HS-27A (cell line): ENCODE measurements at places on chromosomes 7 and 10.

- no peak for DNase-seq
These were observed 248.6 kb downstream of the SH2D4B start for GRCh38 chr10:80786322-80786721.

DNA sequence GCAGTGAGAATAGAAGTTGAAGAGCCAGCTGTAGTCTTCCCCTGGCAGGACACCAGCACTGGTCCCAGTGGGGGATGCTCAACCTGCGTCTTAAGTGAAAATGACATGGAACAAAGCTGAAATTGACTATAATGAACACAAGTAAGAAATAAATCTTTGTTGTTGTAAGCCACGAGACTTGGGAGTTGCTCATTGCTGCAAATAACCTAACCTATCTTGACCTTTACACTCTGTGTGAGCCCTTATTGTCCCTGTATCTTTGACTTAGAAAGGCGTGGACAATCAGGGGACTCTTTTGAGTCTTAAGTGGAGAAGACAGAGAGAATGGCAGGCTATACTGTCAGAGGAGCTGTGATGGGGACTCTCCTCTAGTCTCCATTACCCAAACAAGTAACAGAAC is 16.9 kb downstream of the ZC3HAV1L start:
- no peak for DNase-seq

- no peak for DNase-seq
These were observed 394.1 kb upstream of the PHF14 start for GRCh38 chr7:10579561-10579960.

- no peak for DNase-seq
These were observed 92.0 kb upstream of the GPR26 start for GRCh38 chr10:123574109-123574698.

GRCh38 chr7:87375662-87376435 is 30.4 kb downstream of the CROT start:
- DNase-seq: no peak

GRCh38 chr7:1691601-1692514 is 21.8 kb downstream of the ELFN1 start:
- no peak for DNase-seq

- no peak for DNase-seq
These were observed 166.9 kb downstream of the PAXIP1 start for GRCh38 chr7:154836021-154836448.

GRCh38 chr7:17183630-17184328 is 114.7 kb upstream of the AHR start:
- DNase-seq: no peak

GRCh38 chr10:1954300-1954699 is 217.0 kb upstream of the ADARB2 start:
- no peak for DNase-seq

GRCh38 chr7:96778263-96778662 is 68.6 kb upstream of the SEM1 start:
- DNase-seq: no peak

GRCh38 chr10:26773633-26774032 is 76.1 kb downstream of the PDSS1 start:
- no peak for DNase-seq

- no peak for DNase-seq
These were observed 141.1 kb downstream of the GRM3 start for GRCh38 chr7:86784765-86785164.

- peak; percentile 54 for DNase-seq
These were observed 217.8 kb upstream of the SEMA3A start for GRCh38 chr7:84412161-84412969.

GRCh38 chr7:30150711-30151110 is 15.9 kb downstream of the MTURN start:
- no peak for DNase-seq

- no peak for DNase-seq
These were observed 41.4 kb upstream of the PITRM1 start for GRCh38 chr10:3213758-3214515.

DNA sequence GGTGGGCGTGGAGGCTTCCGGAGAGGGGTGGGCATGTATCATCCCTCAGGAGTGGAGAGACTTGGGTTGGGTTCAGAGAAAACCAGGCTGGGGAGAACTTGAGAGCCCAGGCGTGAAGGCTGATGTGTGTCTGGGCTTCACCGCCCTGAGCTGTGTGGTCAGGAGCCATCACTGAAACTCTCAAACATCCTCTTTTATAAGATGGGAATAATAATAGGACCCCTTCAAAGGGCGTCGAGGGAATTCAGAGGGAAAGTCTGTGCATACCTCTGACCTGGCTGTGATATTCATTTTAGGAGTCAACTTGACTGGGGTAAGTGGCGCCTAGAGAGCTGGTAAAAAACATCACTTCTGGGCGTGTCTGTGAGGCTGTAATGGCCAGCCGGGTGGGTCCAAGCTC is 21.1 kb upstream of the PSMG3 start:
- no peak for DNase-seq

DNA sequence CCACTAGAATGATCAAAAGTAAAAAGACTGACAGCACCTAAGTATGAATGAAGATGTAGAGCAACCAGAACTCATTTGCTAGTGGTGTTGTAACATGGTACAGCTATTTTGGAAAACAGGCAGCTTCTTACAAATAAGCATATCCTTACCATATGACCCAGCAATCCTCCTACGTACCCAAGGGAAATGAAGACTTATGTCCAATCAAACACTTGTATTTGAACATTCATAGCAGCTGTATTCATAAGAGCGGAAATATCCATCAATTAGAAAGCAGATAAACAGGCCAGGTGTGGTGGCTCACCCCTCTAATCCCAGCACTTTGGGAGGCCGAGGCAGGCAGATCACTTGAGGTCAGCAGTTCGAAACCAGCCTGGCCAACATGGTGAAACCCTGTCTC is 53.0 kb downstream of the KLRG2 start:
- DNase-seq: no peak

GRCh38 chr10:72801263-72801868 is 92.2 kb upstream of the OIT3 start:
- DNase-seq: no peak

GRCh38 chr10:118689070-118689858 is 65.5 kb downstream of the CACUL1 start:
- DNase-seq: no peak

DNA sequence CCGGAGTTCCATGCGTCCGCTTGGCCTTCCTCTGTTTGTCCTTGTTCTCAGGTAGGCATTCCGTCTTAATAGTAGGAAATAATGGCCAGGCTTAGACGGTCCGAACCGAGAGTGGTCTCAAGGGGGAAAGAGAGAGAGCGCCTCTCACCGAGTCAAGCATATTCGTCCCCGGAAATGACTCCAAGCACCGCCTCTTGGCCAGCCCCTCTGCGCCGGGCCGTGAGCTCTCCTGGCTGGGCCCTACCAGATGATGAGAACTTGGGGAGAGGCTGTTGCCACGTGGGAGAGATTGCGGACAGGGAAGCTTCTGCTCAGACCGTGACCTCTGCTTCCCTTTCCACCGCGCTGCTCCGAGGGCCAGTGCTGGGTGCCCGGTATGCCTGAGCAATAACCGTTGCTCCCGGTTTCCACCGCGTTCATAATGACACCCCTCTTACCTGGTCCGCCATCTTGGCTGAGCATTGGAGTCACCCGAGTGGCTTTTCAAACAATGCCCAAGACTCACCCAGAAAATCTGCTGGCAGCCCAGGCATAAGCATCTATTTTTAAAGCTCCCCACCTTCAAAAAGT is 251.1 kb upstream of the SHH start:
- DNase-seq: no peak

DNA sequence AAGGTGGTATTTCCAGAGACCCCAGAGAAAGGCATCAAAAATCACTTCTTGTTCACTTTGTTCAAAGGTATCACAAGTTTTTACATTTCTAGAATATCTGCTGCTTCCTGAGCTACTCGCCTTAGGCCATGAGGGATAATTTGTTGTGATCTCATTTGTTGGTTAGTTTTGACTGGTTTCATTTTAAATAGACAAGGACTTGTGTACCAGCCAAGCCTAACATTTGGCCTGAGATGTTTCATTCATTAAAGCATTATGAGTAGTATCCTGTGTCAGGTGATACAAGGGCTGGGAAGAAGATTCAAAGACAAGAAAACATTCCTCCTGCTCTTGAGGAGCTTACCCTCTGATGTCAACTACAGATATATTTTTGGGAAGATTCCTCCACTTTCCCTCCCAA is 170.3 kb upstream of the FAM171A1 start:
- DNase-seq: no peak

GRCh38 chr7:43513251-43513650 is 69.7 kb upstream of the STK17A start:
- no peak for DNase-seq

DNA sequence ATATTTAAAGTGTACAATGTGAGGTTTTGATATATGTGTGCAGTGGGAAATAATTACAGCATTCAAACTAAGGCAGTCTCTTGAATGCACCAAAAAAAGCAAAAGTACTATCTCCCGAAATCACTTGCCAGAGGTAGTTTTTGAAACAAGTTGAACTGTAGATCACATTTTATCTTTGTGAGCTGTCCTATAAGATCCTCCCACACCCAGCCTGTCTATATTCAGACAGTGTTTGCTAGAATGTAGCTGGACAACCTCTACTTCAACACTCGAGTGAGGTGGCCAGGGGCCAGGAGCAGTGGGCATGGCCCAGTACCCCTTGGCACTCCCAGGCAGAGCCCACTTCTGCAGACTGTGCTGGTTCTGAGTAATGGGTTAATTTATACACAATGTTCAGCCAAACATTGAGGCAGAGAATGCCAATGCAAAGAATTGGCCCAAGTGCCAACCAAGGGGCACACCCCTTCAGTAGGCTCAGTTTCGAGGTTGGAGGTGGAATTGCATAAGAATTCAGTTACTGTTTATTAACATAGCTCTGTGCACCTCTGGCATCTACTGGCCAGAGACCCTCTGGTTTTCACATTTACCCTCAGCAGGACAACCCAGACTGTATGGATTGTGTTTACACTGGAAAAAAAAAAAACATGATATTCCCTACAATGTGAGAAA is 70.5 kb downstream of the AHR start:
- DNase-seq: no peak

- no peak for DNase-seq
These were observed 48.3 kb downstream of the LANCL2 start for GRCh38 chr7:55413442-55413841.

DNA sequence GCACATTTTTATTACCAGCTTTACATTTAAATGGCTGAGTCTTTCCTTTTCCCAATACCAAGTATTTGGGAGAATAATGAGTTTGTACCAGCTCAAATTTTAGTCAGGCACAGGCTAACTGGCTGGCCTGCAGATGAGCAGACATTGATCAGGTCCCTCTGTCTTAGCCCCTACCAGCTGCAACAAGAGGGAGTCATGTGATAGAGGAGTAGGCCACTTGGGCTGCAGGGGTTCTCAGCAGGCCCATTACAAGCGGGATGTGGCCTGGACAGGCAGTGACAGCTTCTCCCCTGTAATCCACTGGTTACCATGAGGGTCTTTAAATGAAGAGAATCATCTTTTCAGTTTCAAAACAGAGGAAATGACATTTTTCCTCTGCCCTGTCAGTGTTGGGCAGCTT is 283.6 kb downstream of the SUGCT start:
- no peak for DNase-seq

DNA sequence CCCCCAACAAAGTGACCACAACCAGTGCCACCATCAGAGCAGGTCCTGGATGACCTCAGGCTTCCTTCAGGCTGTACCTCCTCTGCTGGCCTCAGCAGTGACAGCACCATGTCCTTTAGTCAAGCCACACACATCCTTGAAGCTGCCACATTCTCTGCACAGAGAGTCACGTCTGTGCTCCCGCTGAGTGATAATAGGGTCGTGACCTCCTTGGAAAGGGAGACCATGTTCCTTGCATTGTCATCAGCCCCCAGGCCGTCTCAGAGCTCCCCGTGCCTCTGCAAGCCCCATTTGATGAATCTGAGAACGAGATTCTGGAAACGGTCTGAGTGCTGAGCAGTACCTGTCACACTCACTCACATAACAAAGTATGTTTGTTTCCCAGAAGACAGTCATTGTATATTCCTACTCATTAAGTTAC is 106.5 kb upstream of the PRR15 start:
- DNase-seq: no peak

DNA sequence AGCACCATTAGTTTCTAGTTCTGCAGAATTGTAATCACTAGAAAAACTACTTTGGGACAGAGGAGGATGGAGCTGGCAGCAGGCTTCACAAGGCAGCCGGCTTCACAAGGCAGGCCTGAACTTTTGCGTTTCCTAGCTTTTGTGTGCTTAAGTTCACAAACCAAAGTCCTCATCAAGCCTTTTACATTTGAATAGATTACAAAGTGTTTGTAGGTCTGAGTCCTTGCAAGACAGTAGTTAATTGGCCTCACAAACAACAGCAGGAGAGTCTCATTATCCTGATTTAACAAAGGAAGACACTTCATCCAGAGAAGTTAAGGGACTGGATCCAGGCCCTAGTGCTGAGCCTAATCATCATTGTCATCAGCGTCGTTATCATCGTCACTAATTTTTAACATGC is 147.8 kb upstream of the AUTS2 start:
- DNase-seq: no peak

DNA sequence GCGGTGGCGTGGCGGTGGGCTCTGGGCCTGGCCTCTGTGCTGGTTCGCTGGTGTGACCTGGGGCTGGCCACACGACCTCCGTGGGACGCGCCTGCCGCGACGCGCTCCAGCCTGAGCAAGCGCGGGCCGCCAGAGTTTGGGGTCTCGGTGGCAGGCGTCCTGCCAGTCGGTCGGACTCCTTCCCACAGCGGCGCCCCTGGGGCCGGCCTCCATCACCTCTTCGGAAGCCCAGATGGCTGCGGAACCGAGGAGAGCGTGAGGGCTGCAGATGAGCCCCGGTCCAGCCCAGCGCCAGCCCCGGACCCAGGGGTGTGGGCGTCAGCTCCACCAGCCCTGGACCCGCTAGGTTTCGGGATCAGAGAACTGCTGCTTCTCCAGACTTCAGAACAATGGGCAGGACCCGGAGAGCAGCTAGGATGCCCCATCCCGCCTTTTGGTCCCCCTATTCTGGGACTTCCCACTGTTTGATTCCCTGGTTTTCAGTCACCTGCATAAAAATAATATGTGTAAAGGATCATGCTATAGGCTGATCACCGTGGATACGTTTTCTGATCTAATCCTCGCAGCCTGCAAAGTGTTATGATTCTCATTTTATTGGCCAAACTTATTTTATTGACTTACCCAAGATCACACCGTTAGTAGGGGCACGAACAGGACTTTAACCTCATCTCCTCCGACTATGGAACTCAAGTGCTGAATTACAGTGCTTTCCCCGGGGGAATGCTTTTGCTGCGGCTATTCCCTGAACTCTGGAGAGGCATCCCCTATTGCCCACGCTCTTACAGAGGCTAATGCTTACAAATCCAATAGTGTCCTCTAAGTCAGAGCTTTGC is 2.8 kb downstream of the CYP26C1 start:
- no peak for DNase-seq

- DNase-seq: no peak
These were observed 65.3 kb downstream of the WDFY4 start for GRCh38 chr10:48750019-48750418.
